Vagina (tissue), 2 donors: ENCODE measurements at places on chromosomes 2 and 18. TPM values are rescaled to one million over a fixed set of nuclear protein-coding genes. Genes with fewer than 3 reads are reported as not detected.

GRCh38 chr2:168454737-168455644 lies 1.1 kb upstream of the CERS6 start:
- H3K27me3 ChIP-seq = no peaks in the 10 kb centered on the region
- H3K27ac ChIP-seq = peak overlapping the region; percentile 79
- no peak for DNase-seq
- no peaks in the 10 kb centered on the region for H3K36me3 ChIP-seq

ACMSD gene
- not detected for total RNA-seq

CCDC88A gene
- total RNA-seq = 34.9 TPM

GRCh38 chr18:75349668-75350511 lies 77.6 kb downstream of the SMIM21 start:
- no peak overlapping the region for H3K27ac ChIP-seq
- no peak for DNase-seq
- H3K4me3 ChIP-seq = no peak overlapping the region
- H3K36me3 ChIP-seq = no peaks in the 10 kb centered on the region
- no peaks in the 10 kb centered on the region for H3K4me1 ChIP-seq

DNA sequence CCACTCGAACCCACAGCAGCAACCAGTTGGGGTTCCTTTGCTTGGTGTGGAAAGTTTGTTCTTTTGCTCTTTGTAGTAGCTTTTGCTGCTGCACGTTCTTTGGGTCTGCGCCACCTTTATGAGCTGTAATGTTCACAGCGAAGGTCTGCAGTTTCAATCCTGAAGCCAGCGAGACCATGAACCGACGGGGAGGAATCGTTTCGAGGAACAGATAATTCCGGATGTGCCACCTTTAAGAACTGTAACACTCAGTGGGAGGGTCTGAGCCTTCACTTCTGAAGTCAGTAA lies 14.3 kb downstream of the GPR17 start:
- DNase-seq = no peak
- no peaks in the 10 kb centered on the region for H3K36me3 ChIP-seq
- H3K27ac ChIP-seq = no peak overlapping the region
- H3K27me3 ChIP-seq = no peaks in the 10 kb centered on the region

RAB27B gene
- total RNA-seq = 6.1 TPM

DNA sequence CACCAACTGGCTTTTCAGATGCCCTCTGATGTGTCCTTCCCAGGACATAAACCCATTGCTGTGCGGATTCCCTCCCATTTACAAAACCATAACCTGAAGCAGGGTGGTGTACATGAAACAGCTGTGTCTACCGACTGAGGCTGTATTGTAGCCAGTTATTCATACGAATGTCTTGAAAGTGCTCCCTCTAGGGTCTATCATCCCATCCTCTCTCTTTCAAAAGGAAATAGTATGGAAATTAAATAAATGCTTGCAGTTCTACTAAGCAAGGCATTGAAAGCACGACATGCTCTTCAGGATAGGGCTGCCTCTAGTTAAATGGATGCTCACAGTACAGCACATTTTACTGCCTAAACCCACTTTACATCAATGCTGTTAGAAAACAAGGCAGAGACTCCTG lies 112.2 kb upstream of the PXDN start:
- H3K4me3 ChIP-seq = no peak overlapping the region
- H3K36me3 ChIP-seq = no peaks in the 10 kb centered on the region
- no peaks in the 10 kb centered on the region for H3K4me1 ChIP-seq
- H3K27me3 ChIP-seq = no peaks in the 10 kb centered on the region
- DNase-seq = no peak

SPATA3 gene
- total RNA-seq = not detected

- no peak for DNase-seq
- H3K4me1 ChIP-seq = peaks cover 45% of the 10 kb centered on the region
- H3K36me3 ChIP-seq = no peaks in the 10 kb centered on the region
- peak overlapping the region; percentile 97 for H3K27ac ChIP-seq
- H3K4me3 ChIP-seq = peak overlapping the region; percentile 89
- H3K27me3 ChIP-seq = no peaks in the 10 kb centered on the region
Measured at GRCh38 chr2:20351555-20352229, 1.0 kb upstream of the PUM2 start.

DNA sequence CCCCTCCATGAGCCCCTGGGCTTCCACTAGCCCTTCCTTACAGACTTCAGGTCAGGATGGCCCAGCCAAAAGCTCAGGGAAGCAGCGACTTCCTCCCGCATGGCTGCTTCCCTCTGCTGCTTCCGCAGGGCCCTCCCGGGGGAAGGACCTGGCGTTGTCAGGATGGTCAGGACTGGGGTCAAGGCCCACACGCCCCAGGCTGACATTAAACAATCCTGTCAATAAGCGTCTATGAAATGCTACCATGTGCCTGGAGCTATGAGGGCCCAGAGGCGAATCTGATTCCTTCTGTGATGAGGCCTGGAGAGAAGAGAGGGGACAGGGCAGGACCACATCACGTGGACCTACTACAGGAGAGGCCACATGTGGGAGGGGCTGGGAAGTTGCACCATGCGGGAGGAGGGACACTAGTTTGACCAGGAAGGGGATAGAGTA lies 17.3 kb downstream of the CYS1 start:
- DNase-seq = no peak
- no peak overlapping the region for H3K27ac ChIP-seq
- no peaks in the 10 kb centered on the region for H3K36me3 ChIP-seq
- H3K4me3 ChIP-seq = no peak overlapping the region
- H3K4me1 ChIP-seq = peaks cover 5% of the 10 kb centered on the region
- no peaks in the 10 kb centered on the region for H3K27me3 ChIP-seq

DNA sequence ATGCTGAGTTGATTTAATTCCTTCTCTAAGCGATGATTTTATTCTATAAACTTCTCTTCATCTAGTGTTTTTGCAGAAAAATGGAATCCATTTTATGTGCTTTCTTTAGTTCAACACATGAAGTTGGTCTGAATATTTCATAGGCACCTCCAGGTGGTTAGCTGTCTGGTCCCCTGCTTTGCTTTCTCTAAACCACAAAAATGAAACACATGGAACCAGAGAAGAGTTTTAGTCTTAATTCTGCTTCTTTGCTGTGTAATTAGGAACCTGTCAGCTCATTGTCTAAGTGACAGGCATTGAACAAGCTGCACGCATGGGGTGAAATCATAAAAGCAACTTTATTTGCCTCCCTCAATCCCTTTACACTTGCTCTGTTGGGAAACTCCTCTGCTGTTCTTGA lies 150.4 kb downstream of the PIK3C3 start:
- H3K36me3 ChIP-seq = no peaks in the 10 kb centered on the region
- H3K4me3 ChIP-seq = no peak overlapping the region

DNA sequence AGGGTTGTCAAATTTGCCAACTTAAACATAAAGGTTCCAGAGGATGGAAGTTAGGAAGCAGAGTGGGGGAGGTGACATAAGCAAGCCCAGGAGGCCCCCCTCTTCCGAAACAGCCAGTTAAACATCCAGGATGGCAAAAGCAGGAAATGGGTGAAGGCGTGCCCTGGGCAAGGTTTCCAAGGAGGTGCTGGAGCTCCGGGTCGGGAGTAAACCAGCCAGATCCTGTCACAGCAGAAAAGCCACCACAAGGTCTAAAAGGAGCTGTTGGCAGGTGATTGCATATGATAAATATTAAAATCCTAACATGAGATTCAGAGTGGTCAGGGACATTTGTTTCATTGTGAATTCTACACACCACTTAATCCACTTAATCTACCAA lies 572.2 kb upstream of the SALL3 start:
- no peak for DNase-seq
- no peaks in the 10 kb centered on the region for H3K27me3 ChIP-seq
- no peak overlapping the region for H3K27ac ChIP-seq
- H3K36me3 ChIP-seq = no peaks in the 10 kb centered on the region
- no peak overlapping the region for H3K4me3 ChIP-seq
- no peaks in the 10 kb centered on the region for H3K4me1 ChIP-seq
